MCF 10A (cell line): ENCODE measurements at places on chromosomes 13 and 19.
A peak's percentile ranks its signal among the peaks of the same experiment; 100 is the strongest.

DNA sequence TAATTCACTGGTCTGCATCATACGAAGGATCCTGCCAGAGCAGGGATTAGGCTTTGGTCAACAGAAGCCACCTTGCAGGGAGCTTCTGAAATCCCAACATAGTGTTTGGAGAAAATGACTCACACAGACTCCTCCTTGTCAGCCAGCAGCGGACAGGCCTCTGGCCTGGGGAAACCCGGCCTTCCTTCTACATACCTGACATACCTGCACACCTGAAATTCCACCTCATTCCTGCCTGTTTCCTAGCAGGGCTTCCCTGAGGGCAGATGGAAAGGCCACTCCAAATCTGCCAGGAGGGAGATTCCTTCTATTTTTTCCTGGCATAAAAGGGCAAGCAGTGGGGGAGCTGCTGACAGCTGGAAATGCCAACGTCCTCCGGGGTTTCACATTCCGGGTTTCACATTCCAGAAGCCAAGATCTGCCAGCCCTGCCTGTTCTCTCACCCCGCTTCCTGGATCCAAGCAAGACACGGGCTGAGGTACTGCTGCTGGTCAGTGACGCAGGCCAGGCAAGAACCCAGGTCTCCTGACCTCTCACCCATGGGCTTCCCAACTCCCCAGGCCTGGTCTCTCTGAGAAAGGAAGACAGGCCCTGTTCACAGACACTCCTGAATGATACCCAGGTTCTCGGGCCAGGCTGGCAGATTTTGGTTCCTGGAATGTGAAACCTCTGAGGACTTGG is 18.2 kb upstream of the IGFL1 start:
- peak; percentile 89 for DNase-seq

DNA sequence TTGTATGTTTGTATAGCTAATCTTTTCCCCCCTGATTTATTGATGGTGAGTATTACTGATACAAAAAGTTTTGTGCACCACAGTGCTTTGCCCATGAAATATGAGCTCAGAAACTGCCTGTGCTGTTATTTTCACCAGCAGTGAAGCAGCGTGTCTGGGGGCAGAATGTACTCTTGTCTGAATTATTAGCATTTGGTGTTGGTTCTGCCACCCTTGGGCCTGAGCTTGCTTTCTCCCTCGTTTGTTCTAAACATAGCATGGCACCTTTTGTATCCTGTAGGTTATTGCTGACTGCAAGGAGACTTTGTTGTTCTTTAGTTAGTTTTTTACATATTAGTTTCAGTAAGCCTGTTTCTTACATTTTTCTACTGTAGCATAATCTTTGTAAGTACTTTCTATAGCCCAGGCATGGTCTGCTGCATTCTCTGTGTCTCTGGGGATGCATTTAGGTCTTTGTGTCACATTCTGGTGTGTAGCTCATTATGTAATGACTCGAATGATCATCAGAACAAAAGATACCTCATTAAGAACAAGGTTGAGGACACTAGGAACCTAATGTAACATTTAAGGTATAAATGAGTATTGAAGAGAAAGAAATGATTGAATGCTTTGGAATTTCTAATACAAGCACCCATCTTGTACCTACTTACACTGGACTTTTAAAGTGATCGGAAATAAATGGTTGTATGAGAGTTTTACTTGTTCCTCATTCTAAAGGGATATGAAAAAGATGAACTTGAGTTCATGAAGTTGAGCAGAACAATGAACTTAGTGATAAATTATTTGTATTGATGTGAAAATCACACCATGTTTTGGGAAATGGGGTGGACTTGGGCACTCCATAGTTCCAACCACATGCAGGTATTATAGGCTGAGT is 50.3 kb upstream of the GPI start:
- DNase-seq: no peak

GRCh38 chr19:34574704-34575103 is 93.1 kb downstream of the WTIP start:
- no peak for DNase-seq

- DNase-seq: no peak
These were observed 19.9 kb upstream of the DHRS12 start for GRCh38 chr13:51823863-51824262.

DNA sequence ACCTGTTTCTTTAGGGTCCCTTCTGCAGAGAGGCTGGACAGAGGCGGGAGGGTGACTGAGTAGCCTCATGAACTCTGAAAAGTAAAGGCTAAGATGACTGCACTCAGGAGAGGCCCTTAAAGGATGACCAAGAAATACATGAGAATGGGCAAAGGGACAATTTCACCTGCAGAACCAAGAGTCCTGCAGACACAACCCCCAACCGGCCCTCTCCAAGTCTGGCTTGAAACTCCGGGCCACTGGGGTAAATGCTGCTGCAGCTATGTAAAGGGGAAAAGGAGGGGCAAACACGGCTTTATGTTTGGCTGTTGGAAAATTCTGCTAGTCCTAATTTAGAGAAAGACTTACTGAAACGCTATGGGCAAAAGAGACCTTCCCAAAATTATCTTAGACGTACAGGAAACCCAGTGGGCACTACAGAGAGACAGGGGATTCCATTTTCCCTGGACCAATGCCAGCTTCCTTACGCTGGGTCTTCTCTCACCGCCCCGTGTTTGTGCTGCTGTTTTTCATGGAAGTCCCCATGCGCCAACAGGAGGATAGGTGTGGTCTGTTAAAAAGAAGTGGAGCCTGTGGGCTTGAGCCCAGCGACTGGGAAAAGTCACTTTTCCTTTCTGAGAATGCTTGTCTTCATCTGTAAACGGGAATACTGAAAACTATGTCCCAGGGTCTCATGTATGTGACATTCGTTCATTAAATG is 10.6 kb downstream of the COL4A2 start:
- DNase-seq: no peak

GRCh38 chr13:94112227-94112626 is 367.3 kb downstream of the DCT start:
- DNase-seq: peak; percentile 73

GRCh38 chr13:87669379-87669978 is 1.7 kb upstream of the SLITRK5 start:
- peak; percentile 63 for DNase-seq

- peak; percentile 29 for DNase-seq
These were observed 676.2 kb downstream of the GPC5 start for GRCh38 chr13:92074658-92075057.

GRCh38 chr19:16036941-16037340 is 39.4 kb upstream of the TPM4 start:
- DNase-seq: no peak

- no peak for DNase-seq
These were observed 161.6 kb downstream of the ZIC5 start for GRCh38 chr13:99809926-99810325.

DNA sequence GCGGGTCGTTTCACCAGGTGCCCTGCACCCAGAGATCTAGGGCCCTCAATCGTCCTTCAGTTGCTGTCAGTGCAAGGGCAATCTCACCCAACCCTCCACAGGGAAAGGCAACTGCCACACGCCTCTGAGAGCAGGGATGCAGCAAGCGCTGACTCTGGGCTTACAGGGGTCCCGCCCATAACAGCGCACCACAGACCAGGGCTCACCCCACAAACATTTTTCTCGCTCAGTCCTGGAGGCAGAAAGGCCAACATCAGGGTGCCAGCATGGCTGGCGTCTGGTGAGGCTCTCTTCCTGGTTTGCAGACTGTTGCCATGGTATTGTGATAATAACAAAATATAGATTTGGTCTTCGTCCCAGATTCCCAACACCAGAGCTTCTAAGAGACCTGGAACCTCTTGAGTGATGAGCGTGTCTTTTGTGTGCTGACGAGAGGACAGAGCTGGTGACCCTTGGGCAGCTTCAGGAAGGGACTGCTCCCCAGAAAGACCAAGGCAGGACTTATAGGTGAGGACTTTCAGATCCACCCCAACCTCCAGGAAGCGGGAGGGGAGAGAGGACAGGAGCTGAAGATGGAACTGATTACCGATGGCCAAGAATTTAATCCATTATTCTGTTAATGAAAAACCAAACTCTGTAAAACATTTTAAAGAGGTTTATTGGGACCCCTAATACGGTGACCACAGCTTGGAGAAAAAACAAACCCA is 51.3 kb downstream of the C13orf46 start:
- no peak for DNase-seq

GRCh38 chr13:71021825-71022422 is 845.1 kb downstream of the DACH1 start:
- DNase-seq: no peak

DNA sequence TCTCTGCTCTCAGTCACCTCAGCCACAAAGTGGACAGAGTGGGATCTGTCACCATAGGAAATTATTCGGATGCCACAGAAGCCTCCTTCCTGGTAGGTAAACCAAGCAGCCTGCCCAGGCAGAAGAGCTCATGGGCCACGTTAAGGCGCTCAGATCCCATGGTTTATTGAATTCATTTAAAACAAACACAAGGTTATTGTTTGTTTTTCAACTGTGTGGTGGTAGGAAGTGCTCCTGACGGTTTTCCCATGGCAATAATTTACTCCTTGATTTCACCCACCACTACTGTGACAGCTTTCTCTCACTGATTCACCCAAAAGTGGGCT is 14.4 kb downstream of the BCAM start:
- DNase-seq: no peak

DNA sequence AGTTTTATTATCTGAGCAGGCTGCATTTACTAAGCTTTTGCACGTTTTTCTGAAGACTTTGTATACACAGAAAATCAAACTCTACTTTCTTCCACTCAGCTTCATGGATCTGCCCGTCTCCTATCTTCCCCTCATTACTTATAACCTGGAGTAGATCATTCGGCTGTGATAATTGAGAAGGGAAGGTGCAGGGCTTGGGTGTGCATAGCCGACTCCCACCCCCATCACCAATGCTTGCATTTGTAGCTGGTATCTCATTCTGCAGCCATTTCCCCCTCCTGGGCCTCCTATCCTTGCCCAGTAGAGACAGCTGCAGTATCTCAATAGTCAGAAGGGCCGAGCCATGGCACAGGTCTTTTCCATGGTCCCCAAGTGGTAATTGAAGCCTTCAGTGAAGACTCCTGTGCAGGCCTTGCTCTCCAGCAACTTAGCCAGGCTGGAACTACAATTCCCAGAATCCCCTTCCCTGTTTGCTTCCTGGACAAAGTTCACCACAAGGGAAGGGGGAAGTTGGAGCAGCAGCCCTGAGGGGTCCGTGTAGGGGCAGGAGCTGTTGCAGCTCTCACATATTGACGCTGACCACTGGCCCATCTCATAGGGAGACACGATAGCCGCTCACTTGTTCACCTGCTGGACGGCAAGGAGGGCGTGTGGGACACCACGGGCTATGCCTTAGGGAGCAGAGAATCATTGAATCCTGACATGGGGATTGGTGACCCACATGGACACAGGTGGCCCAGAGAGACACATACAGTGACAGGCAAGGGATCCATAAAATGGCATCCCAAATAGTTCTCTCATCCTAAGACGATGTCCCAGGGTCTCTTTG is 2.1 kb upstream of the SIGLEC8 start:
- DNase-seq: no peak

DNA sequence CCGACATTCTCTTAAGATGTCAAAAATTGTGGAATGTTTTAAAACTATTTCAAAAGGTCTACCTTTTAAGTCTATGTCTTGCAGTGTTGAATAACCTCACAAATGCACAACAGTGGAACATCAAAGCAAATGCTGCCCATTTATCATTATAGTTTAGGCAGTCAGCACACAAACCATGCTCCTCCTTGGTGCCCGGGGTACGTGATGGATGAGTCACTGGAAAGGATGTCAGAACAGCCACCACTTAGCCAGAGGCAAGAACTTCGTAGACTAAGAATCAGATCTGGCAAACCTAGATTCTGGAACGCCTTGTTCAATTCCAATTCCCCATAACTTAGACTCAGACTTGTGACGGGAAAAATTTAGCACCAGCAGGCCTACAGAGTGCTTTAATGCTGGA is 343.6 kb downstream of the FGF9 start:
- no peak for DNase-seq

DNA sequence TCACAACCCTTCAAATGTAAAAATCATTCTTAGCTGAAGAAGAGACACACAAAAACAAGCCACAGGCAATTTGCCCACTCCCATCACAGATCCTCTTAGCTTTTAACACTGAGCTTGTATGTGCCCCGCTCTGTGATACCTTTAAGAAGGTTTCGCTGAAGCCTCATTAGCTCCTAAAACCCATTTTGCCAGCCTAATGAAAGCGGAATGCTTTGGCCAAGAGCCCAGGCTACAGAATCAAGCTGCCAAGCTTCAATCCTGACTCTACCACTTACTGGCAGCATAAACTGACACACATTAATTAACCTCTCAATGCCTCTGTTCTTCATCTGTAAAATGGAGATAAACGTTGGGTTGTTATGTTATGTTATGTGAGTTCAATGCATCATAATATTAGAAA is 10.5 kb downstream of the ZNF112 start:
- DNase-seq: no peak

- DNase-seq: peak; percentile 32
These were observed 9.4 kb downstream of the OCEL1 start for GRCh38 chr19:17235300-17235970.

DNA sequence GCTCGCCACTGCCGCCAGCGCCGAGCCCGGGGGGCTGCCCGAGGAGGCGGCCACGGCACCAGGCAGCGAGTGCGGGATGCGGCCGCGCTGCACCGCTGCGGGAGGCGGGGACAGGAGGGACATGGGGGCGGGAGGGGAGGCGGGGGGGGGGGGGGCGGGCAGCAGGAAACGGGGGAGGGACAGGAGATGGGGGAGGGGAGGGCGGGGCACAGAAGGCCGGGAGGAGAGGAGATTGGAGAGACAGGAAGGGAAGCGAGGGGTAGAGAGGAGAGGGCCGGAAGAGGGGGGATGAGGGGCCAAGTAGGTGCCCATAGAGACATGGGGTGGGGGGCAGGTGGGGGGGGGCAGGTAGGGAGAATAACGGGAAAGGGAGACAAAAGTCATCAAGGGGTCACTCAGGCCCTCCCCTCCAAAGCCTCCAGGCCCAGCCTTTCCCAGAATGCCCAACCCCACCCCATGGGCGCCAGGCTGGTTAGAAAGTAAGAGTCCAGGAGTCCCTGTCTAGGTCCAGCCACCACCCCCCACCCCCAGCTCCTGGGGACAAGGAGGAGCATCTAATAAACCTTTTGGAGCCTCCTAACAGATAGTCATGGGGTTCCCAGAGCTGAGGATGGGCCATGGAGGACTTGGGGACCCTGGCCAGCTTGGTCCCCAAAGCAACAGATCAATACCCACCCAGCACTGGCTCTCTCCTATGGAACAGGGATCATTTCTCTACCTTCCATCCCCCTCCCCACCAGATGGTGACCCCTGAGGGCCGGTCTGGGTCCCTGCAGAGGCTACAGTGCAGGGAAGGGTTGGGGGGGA is 9.5 kb downstream of the NR2F6 start:
- peak; percentile 37 for DNase-seq

DNA sequence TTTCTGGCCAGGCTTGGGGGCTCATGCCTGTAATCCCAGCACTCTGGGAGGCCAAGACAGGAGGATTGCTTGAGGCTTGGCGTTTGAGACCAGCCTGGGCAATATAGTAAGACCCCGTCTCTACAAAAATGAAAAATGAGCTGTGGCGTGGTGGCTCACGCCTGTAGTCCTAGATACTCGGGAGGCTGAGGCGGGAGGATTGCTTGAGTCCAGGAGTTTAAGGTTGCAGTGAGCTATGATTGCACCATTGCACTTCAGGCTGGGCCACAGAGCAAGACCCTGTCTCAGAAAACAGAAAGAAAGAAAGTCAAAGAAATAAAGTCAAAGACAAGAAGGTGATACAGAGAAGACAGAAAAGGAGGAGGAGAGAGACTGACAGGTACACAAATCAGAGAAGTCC is 2.5 kb upstream of the CACNG6 start:
- no peak for DNase-seq

- DNase-seq: no peak
These were observed 108.4 kb upstream of the CLDN10 start for GRCh38 chr13:95444006-95444730.

GRCh38 chr19:17486545-17487240 is 16.4 kb downstream of the SLC27A1 start:
- no peak for DNase-seq

- no peak for DNase-seq
These were observed 431.3 kb downstream of the SLITRK6 start for GRCh38 chr13:85367887-85368286.
